Right ventricle myocardium superior (tissue), 1 donor: ENCODE measurements at places on chromosomes 3 and 15. TPM values are rescaled to one million over a fixed set of nuclear protein-coding genes. Genes with fewer than 3 reads are reported as not detected.

KIF15 gene
- total RNA-seq: 0.73 TPM

CYP1A2 gene
- not detected for total RNA-seq

CCR3 gene
- total RNA-seq: not detected

FAM3D gene
- not detected for total RNA-seq

CIDEC gene
- total RNA-seq: 4.0 TPM

GRCh38 chr3:115245899-115246298 is 98.8 kb upstream of the ZBTB20 start:
- no peak for DNase-seq

DNA sequence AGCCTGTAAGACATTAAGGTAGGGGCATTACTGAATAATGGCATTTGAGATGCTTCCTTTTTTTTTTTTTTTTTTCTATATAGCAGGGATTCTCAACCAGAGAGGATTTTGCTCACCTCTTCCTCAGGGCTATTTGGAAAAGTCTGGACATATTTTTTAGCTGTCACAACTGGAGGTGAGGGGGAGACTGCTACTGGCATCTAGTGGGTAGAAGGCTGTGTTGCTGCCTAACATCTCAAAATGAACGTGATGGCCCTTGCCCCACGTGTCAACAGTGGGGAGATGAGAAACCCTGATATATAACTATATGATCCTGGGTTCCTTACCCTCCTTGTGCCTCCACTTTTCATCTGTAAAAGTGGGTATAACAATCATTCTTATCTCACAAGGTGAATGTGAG is 71.9 kb downstream of the CADPS start:
- DNase-seq: no peak

- no peak for DNase-seq
These were observed 47.8 kb upstream of the NDN start for GRCh38 chr15:23734862-23735261.

DNA sequence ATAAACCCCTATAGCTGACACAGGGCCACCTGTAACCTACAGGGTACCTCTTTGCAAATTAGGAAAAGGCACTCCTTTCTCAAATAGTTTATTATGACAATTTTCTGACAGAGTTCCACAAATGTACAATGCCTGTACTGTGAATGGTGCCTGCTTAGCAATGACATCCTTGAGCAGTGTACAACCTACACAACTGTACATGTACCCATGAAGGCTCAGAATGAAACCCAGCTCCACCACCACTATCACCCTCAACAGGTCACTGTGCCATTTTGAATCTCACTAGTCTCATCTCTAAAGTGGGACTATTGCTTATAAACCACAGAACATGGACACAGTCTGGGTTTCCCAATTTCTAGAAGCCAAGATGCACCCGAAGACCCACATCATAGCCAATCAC is 7.0 kb downstream of the MFGE8 start:
- no peak for DNase-seq

- DNase-seq: no peak
These were observed 166.1 kb upstream of the POU1F1 start for GRCh38 chr3:87442470-87442869.

GRCh38 chr3:10505050-10505790 is at the start of gene ATP2B2:
ATP2B2 (minus strand) TSS chr3:10505586; CDS start chr3:10449543, 56,043 bp downstream.
- peak; percentile 35 for DNase-seq

DNA sequence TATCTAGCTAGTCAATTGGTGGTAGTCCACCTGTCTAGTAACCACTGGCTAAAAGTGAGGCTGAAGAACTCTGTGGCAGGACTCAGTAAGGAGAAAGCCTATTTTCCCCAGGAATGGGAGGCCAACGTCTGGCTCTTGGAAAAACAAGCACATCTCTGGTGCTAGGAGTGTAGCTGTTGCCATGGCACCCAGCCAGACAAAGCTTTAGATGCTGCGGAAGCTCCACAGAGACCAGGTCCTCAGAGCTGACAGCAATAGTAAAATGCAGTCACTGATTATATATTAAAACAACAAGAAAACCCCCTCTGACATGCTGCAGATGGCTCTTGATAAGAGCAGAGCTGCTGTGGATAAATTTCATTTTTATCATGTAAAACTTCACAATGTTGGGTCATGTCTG is 124.9 kb upstream of the STRIT1 start:
- peak; percentile 50 for DNase-seq

DNA sequence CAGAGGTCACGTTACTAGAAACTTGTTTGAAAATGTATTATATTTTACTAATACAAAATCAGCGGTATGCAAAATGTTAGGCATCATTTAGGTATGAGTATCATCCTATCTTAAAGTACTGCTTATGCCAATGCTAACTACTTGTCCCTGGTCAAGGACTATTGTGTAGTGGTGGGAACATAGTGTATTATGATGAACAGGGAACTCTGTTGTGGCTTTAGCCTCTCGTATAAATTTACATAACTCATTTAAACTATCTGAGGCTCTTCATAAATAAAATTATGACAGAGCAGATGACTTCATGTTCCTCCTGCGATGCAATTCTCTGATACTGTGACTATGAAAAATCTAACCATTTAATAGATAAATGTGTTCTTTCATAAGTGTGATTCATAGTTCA is 451.9 kb downstream of the NLGN1 start:
- no peak for DNase-seq

GRCh38 chr15:27271258-27271657 is 300.3 kb downstream of the GABRG3 start:
- DNase-seq: no peak
